ENCODE measurements at places on chromosomes 2 and 18.

- no peak for DNase-seq
Measured at GRCh38 chr2:98777076-98777475, 46.1 kb upstream of the MGAT4A start.

- no peak for DNase-seq
Measured at GRCh38 chr2:6986912-6987361, 69.7 kb downstream of the RNF144A start.

GRCh38 chr2:46857871-46858701 is 57.5 kb downstream of the MCFD2 start:
- DNase-seq: no peak

DNA sequence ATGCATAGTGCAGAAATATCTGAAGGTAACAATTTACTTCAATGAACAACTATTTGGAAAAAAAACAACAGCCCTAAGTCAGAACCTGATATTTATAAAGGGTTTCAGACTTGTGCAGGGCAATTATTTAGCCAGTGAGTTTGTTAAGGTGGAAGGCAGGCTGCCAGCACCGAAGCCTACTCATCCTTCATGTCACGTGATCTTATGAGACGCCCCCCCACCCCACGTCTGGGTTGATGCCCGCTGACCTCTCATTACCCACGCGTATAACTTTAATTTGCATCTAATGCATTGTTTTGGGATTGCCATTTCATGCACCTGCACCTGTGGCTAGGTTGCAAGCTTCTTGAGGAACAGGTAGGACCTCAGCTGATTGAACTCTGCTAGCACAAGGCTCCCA is 52.9 kb downstream of the MMADHC start:
- no peak for DNase-seq

- DNase-seq: no peak
Measured at GRCh38 chr18:79753391-79753851, 44.3 kb upstream of the KCNG2 start.

GRCh38 chr2:201558665-201559064 is 84.6 kb downstream of the TMEM237 start:
- no peak for DNase-seq

DNA sequence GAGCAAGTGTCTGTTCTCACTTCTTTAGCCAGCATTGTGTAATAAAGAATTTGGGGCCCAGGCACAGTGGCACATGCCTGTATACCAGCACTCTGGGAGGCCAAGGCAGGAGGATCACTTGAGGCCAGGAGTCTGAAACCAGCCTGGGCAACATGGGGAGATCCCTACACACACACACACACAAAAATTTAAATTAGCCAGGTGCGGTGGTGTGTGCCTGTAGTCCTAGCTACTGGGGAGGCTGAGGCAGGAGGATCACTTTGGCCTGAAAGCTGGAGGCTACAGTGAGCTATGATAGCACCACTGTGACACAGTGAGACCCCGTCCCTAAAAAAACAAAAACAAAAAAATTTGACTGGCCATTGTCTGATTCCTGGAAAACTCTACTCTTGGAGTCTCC is 8.3 kb downstream of the REV1 start:
- DNase-seq: no peak
